Fibroblast of skin of right quadriceps (primary cell): ENCODE measurements at places on chromosomes 2 and 18.

GRCh38 chr18:2337552-2338141 is 233.7 kb downstream of the METTL4 start:
- peak; percentile 7 for DNase-seq

- DNase-seq = no peak
Measured at GRCh38 chr2:39234754-39235153, 9.0 kb downstream of the CDKL4 start.

DNA sequence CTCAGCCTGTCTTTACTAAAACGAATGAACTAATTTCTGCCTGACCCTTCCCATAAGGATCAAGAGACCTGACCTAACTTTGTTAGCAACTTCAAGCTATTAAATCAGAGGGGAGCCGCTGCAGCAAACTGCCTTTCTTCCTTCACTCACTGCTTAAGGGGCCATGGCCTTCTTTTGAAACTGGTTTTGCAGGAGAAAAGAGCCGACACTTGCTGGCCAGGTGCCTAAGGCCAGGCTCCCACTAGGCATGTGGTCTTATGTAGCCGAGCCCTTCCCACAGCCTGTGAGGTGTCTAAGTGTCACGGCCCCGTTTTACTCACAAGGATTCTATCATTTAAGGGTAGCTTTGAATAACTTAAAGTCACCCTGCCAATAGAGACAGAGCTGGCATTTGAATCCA is 130.8 kb downstream of the ZNF236 start:
- no peak for DNase-seq

DNA sequence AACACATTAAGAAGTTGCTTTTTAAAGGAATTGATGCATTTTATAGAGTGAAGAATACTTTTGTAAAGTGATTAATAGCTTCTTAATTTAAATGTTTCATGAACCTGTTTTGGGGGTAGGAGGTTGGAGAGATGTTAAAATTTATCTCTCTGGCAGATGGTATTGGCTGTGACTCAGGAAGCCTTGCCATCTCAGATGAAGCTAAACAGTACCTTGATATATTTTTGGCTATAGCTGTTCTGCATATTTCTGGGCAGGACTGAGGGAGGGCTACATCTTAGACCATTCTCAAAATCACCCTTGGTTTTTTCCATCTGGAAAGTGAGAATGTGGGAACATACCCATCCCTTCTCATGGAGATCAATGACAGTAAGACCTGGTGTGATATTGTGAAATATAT is 13.4 kb downstream of the CAPN14 start:
- DNase-seq = no peak

DNA sequence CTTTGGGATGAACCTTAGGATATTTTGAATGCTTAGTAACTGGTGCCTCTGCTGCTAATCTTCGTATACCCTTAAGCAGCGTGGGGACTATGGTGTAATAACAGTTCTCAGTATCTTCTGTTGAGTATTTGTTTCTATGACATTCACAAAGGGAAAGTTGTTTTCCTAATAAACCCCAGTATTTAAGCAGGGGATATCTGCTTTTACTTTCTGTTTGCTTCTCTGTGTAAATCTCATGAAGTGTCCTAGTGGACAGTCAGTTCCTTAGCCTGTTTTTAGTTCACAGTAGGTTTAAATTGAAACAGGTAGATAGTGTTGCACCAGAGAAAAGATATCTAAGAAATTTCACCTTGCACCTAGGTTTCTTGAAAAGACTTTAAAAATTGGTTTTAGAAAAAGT is 14.9 kb downstream of the KIAA1328 start:
- no peak for DNase-seq

DNA sequence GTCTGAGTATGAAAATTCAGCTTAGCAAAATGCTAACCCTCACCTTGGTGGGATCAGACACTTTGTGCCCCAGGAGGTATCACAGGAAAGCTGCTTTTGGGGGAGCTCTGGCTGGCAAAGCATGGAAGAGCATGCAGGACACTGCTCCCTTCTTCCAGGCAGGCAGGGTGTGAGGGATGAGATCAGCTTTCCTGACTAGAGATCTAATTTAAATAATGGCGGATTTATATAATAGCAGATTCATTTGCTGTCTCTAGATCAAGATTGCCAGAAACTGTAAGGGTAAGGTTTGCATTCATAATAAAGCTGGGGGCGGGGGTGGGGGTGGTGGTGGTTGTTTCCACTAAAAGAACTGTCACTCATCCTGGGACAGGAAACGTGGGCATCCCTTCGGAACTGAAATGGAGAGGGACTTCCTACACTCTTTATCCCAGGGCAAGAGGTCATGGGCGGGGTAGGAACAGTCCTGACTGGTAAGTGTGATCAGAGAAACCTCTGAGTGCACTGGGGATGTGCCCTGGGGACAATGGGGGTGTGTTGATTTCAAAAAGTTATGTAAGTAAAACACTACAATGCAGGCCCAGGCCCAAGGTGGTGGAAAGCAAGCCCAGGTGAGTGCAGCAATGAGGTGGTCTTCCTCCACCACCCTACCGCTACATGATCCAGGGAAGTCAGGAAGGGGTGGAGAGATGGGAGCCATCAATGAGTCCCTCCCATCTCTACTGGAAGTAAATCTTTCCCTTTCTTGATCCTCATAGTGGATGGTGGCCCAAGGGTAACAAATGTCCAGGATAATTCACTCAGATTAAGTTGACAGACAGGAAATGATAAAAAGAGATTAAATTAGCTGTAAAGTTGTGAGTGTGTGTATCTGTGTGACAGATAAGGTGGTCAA is 171.4 kb upstream of the SERPINE2 start:
- DNase-seq = no peak

- no peak for DNase-seq
Measured at GRCh38 chr18:1015777-1016176, 111.1 kb downstream of the ADCYAP1 start.

- DNase-seq = peak; percentile 29
Measured at GRCh38 chr2:7880566-7880965, 801.3 kb upstream of the ID2 start.

GRCh38 chr2:96763511-96764252 is 3.0 kb downstream of the CNNM4 start:
- DNase-seq = no peak

GRCh38 chr2:177649568-177650518 is 257.3 kb downstream of the AGPS start:
- DNase-seq = no peak

- peak; percentile 53 for DNase-seq
Measured at GRCh38 chr2:45889053-45889452, 237.6 kb downstream of the PRKCE start.

- DNase-seq = no peak
Measured at GRCh38 chr2:144004742-144005141, 515.2 kb downstream of the ZEB2 start.

GRCh38 chr2:122530814-122531213 is 775.4 kb downstream of the TSN start:
- DNase-seq = no peak

DNA sequence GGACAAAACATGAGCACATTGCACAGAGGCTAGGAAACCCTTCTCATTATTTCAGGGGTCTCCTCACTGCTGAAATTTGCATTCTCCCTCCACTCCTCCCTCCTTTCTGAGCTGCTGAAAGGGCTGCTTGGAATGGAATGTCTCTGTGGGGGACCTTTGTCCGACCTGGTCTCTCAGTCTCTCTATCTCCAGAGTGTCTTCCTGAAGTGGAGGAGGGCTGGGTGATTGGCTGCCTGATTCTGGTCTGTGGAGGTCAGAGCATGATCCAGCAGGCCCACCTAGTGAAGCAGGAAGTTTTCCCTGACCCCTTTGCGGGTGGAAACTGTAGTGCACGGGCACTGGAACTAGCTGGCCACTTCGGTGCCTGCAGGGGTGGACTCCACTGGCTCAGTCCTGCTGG is 560.5 kb upstream of the HS6ST1 start:
- no peak for DNase-seq

GRCh38 chr18:69843015-69843414 is 104.7 kb downstream of the CD226 start:
- no peak for DNase-seq

DNA sequence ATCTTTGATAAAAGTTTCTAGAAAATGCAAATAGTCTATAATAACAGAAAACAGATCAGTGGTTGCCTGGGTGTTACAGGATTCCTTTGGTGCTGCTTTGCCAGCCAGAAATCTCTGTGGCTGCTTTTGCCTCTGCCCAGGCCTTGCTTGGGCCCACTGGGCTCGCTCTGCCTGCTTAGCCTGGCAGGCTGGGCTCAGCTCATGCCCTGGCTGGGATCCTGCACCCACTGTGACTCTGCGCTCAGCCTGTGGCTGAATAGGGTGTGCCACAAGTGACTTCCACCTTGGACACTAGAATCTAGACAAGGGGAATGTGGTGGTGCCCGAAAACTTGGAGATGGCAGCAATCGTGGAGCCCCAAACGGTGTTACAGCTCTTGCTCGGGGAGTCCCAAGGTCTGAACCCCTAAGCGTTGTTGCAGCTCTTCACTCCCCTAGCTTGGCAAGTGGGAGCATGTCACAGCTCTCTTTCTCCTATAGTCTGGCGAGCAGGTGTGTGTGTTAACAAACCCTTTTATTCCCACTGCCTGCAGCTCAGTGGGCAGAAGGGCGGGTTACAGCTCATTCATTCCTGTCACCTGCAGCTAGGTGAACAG is 50.9 kb downstream of the FBXO48 start:
- no peak for DNase-seq

- DNase-seq = peak; percentile 76
Measured at GRCh38 chr2:42722320-42723190, 41.4 kb downstream of the OXER1 start.

GRCh38 chr2:10002109-10002508 is 41.2 kb upstream of the KLF11 start:
- DNase-seq = no peak

- DNase-seq = no peak
Measured at GRCh38 chr2:240339411-240340360, 95.8 kb upstream of the GPC1 start.

DNA sequence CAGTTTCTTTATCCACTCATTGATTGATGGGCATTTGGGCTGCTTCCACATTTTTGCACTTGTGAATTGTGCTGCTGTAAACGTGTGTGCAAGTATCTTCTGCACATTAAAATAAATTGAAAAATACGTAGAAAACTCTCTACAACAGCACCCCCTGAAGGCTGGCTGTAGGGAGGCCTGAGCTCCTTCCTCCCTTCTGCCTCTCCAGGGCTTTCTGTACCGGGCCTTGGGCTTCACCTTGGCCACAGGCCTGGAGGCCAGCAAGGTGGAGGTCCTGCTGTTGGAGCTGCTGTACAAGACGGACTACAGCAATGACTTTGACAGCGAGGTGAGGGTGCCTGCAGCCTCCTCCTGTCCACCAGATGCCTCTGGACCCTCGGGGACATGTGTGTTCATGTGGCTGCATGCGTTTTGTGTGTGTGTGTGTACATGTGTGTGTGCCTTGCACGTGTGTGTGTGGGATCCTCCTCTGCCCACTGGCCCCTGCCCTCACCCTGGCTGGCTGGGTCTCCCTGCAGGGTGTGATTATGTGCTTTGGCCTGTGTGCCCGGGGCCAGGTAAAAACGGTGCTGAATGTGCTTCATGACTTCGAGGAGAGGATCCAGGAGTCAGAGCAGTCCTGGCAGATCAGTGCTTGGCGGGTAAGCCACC is 29.2 kb downstream of the MROH2A start:
- DNase-seq = no peak

GRCh38 chr18:44507729-44508325 is 172.9 kb upstream of the SETBP1 start:
- DNase-seq = no peak

GRCh38 chr2:36300697-36301096 is 54.9 kb upstream of the CRIM1 start:
- DNase-seq = no peak

DNA sequence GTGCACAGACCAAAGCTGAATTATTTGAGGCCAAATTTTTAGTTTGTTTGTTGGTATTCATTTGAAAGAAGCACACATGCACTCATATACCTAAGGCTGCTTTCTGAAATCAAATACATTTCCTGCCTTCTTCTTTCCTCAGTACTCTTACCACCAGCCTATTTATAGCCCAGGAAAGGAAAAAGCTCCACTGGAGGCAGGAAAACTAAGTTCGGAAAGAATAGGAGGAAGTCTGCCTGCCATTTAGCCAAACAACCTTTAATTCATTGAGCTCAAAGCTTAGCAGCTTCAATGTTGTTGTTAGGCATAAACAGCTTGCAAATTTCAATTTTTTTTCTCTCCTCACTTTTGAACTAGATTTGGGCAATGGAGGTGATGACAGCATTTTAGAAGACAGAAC is 40.4 kb upstream of the RASGRP3 start:
- DNase-seq = no peak
